ENCODE measurements at places on chromosomes 12 and 14.

- DNase-seq = no peak
These were observed 30.8 kb upstream of the HSPB8 start for GRCh38 chr12:119147847-119148448.

GRCh38 chr14:92540472-92541048 is 27.0 kb downstream of the RIN3 start:
- DNase-seq = no peak

GRCh38 chr14:65412856-65413738 is 567 bp downstream of the FUT8 start:
- peak; percentile 4 for DNase-seq

- no peak for DNase-seq
These were observed 108.1 kb downstream of the MGAT4C start for GRCh38 chr12:86148071-86148470.

- peak; percentile 14 for DNase-seq
These were observed 677 bp downstream of the ATP2A2 start for GRCh38 chr12:110281549-110282299.

- no peak for DNase-seq
These were observed 100.3 kb downstream of the LIN7A start for GRCh38 chr12:80837342-80837978.

DNA sequence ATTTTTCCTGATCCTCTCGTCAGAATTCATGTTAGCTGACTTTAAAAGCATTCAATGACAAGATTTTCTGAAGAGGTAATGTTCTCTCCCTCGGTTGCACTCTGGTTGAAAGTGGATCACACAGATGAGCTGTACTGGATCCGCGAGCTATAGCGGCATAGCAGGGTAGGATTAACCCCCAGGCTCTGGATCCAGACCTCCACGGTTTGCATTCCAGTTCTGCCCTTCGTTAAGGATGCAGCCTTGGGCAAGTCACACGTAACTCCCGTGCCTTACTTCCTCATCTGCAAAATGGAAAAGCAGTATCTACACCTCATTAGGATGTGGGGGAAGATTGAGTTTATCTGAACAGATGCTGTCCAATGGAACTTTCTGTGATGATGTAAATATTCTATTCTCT is 13.8 kb downstream of the CCDC92 start:
- no peak for DNase-seq

DNA sequence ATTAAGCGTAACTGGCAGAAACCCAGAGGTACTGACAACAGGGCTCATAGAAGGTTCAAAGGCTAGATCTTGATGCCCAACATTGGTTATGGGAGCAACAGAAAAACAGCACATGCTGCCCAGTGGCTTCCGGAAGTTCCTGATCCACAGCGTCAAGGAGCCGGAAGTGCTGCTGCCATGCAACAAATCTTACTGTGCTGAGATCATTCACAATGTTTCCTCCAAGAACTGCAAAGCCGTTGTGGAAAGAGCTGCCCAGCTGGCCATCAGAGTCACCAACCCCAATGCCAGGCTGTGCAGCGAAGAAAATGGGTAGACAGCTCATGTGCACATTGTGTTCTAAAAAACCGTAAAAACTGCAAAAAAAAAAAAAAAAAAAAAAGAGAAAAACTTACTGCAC is 192.3 kb downstream of the MON2 start:
- no peak for DNase-seq

DNA sequence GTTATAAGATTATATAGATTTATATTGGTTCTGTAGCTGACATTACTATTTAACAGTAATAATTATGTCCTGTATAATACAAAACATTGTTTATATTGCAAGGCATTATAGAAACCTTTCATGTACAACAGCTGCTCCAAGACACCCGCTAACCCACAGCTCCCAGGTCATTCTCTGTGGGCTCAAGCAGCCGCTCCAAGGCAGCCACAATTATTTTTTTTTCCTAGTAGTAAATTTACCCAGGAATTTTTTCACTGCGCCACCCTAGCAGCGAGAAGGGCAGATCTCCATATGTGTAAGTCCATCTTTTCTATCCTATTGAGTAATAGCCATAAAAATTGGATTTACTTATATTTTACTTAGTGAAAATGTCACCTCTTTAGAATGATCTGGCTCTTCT is 36.3 kb downstream of the KNTC1 start:
- no peak for DNase-seq

- DNase-seq = no peak
These were observed 752 bp downstream of the PRICKLE1 start for GRCh38 chr12:42588524-42589464.

GRCh38 chr14:66959437-66960050 is 229.7 kb upstream of the GARIN2 start:
- DNase-seq = no peak

- DNase-seq = no peak
These were observed 603 bp upstream of the ENDOU start for GRCh38 chr12:47725893-47726292.

DNA sequence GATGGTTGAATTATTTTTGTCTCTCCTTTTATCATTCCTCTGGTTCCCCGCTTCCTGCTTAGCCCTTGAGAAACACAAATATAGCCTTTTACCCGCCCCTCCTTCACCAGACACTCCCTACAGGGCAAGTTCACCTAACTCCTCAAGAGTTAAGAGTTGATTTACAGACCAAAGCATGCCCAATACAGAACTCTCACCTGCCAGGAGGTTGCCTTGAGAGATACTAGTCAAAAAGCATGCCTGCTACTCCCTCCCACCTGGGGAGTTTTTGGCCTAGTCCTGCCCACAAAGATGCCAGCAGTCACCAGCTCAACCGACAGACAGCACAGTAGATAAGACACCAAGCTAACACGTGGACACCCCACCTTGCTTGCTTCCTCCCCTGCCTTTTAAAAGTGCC is 11.2 kb downstream of the LGMN start:
- DNase-seq = no peak

- DNase-seq = no peak
These were observed 168.5 kb downstream of the FOXN3 start for GRCh38 chr14:89248411-89249064.

- DNase-seq = no peak
These were observed 76.3 kb downstream of the MAP1LC3B2 start for GRCh38 chr12:116635487-116635886.

DNA sequence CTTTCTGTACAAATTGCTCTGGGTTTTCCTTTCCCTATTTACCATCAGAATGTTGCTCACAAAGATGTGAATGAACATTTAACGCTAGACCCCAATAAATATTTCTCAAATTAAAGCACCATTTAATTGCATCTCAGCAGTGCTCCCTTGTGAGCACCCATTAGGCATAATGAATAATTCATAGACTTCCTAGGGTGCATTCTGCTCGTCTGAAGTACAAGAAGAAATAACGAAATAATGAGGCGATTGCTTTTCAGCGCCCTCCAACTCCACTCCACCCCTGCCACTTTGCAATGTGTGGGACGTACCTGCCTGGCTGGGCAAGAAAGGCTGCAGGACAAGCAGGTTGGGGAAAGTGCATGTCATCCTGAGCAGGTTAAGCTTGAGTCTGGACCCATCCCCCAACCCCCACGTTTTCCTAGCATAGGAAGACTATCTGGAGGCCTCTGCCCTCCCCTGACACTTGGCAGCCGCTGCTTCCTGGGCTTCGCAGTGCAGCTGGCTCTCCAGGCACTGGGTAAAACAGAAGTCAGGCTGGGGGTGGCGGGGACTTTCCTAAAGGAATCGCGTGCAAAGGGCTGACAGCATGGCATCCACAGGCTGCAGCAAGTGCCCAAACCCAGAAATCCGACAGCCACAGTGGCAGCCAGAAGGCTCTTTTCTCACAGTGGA is 253.7 kb downstream of the DUSP6 start:
- DNase-seq = no peak

- no peak for DNase-seq
These were observed 217.1 kb downstream of the CHST11 start for GRCh38 chr12:104673696-104674482.

- no peak for DNase-seq
These were observed 21.1 kb upstream of the LGALS3 start for GRCh38 chr14:55107766-55108554.

- no peak for DNase-seq
These were observed 93.3 kb downstream of the DAAM1 start for GRCh38 chr14:59281609-59282377.

DNA sequence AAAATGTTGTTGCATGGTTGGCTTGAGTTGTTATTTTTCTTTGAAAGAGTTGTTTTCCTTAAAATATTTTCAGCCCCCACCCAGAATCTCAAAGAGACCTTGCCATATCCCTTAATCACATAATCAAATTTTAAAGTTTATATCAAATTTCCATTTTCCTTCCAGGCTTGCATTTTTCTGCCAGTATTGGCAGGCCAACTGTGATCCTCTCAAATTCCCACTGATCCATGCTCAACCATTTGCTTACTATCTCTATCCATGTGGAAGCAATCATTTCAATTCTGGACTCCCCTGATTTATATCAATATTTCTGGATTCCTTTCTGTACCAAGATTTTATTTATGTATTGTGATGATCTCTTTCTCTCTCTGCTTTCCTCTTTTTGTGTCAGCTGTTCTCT is 64.2 kb upstream of the PYGL start:
- DNase-seq = no peak

DNA sequence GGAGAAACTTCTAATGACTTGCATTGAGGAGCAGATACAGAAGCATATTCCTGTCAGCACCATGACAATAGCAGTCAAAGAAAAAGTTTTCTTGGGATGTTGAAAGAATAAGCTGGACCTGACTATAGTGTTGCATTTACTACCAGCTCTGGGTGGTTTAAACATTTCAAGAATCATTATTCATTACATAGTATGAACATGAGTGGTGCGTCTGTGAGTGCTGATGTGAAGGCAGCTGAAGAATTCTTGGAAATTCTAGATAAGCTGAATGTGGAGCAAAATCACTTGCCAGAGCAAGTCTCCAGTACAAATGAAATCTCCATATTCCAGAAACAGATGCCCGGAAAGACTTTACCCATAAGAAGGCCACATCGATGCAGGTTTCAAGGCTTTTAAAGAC is 45.0 kb upstream of the STAB2 start:
- no peak for DNase-seq

GRCh38 chr14:98909251-98909944 is 362.6 kb downstream of the BCL11B start:
- no peak for DNase-seq

GRCh38 chr12:67239061-67239460 is 30.1 kb upstream of the CAND1 start:
- no peak for DNase-seq

GRCh38 chr14:37903343-37904191 is 304.1 kb upstream of the SSTR1 start:
- DNase-seq = no peak

DNA sequence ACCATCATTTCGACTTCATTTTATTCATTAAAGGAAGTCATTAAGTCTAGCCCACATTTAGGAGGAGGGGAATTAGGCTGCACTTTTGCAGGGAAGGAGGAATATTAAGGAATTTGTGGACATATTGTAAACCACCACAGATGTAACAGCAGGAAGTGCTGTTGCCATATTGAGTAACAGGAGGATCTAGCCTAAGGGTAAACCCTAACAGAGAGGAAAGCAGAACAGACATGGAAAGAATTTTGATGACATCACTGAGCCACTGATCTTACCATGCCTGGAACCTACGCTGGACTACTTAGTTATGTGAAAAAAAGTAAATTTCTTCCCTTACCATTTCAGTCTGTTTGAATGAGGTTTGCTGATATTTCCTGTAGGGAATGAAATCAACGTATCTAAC is 100.7 kb upstream of the ATF7IP start:
- no peak for DNase-seq

DNA sequence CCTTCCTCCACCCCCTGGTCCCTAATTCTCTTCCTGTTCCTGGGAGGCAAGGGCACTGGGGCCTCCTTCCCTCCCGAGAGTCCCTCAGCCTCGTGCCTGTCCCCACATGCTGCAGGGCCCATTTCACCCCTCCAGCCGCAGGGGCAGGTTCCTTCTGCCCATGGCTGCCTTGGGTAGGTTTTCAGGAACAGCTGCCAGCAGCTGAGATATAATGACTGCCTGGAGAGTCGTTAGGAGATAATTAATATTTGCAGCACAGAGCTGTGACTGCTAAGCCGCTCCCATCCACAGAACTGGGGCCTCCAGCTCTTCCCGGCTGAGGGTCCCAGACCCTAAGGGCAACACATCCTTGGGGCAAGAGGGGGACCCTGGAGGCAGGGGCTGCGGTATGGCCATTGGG is 211.9 kb upstream of the LHX5 start:
- no peak for DNase-seq

- DNase-seq = no peak
These were observed 186.2 kb downstream of the NRXN3 start for GRCh38 chr14:78356391-78356790.

DNA sequence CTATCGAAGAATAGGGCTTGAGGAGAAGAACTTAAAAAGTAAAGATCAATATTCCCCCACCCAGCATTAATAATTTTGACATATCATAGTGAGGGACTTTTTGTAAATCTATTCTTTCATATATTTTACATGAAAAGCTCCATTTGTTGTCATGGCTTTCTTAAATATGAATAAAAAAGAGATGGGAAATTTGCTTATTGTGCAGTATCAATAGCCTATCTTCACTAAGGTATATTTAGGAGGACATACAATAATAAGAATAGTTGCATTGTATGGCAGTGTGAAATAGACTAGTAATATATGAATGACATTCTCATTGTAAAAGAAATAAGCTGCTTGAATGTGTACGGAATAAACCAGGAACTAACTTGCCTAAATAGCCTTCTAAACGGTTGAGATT is 5.5 kb upstream of the TCP11L2 start:
- DNase-seq = no peak

GRCh38 chr12:119096429-119097202 is 82.1 kb upstream of the HSPB8 start:
- no peak for DNase-seq

DNA sequence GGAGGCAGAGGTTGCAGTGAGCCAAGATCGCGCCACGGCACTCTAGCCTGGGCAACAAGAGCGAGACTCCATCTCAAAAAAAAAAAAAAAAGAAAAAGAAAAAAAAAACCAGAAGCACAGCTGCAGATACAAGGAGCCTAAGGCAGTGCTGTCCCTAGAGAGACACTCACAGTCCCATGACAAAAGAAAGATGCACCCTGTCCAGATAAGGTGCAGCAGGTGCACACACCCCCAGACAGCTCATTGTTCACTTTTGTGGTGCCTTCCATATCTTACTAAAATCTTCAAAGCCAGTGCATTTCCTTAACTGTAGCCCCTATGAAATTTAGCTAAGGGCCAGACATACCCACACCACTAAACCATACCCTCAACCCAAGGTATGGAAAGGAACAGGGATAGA is 7.7 kb upstream of the NRL start:
- no peak for DNase-seq

DNA sequence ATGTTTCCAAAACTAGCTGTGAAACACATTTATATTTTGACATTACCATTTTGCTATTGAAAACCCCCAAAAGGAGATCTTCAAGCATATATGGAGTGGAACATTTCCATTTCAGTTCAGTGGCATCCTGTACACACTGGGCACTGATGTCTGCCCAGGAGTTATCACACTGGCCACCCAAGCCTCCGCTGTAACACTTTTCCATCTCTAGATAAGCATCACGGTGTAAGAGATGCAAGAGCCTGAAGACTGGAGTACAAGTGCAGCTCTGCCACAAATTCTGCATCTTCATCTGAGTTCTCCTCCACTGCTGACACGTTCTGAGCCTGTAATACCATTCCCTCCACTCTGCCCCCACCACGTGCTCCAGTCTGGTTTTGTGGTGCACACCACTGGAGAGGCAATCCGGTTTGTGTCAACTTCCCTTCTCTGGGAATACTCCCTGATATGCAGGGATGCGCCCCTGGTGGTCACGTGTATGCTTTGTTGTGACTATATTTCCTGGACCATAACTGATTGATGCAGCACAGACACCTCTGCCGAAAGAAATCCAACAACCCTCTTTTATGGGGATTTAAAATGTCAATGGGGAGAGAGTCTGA is 12.7 kb downstream of the SPTLC2 start:
- DNase-seq = no peak

- DNase-seq = no peak
These were observed 2.4 kb upstream of the A2M start for GRCh38 chr12:9118158-9118557.

Measured in stimulated activated CD4-positive, alpha-beta T cell treated with anti-CD3 and anti-CD28 coated beads, Interleukin-15, amount 100 ng/mL, for 1 hour (primary cell).